ENCODE measurements at places on chromosomes 5 and 9. TPM values are rescaled to one million over a fixed set of nuclear protein-coding genes. Genes with fewer than 3 reads are reported as not detected.

Gene NIPAL4
- total RNA-seq = 0.26 TPM

Gene GFI1B
- not detected for total RNA-seq

Gene C5orf58
- total RNA-seq = not detected

Gene FRMD3
- total RNA-seq = 2.2 TPM

Gene BASP1
- 58.0 TPM for total RNA-seq

Gene DPYSL3
- 48.8 TPM for total RNA-seq

Gene F2RL1
- 12.6 TPM for total RNA-seq

Gene PPP3R2
- not detected for total RNA-seq

Gene SH2D3C
- 0.23 TPM for total RNA-seq

Gene CDH18
- total RNA-seq = 0.60 TPM

Gene KIF12
- not detected for total RNA-seq

Gene SLC34A1
- not detected for total RNA-seq

Gene IARS1
- total RNA-seq = 191 TPM

Gene SOX30
- not detected for total RNA-seq

Gene LECT2
- total RNA-seq = not detected

Gene TIMD4
- total RNA-seq = not detected

Gene YIPF5
- total RNA-seq = 68.5 TPM

Gene FOXD4L4
- not detected for total RNA-seq

Gene FBP2
- not detected for total RNA-seq

Gene PCDHA5
- under 0.01 TPM for total RNA-seq

Gene EQTN
- not detected for total RNA-seq

Gene OR1Q1
- not detected for total RNA-seq

Gene SELENOP
- total RNA-seq = 134 TPM

Gene DPP7
- 106 TPM for total RNA-seq

Gene SLC6A3
- total RNA-seq = not detected

Gene C5orf52
- total RNA-seq = not detected

Gene PCDHA9
- not detected for total RNA-seq

Gene SLC34A3
- total RNA-seq = not detected

Gene SYK
- not detected for total RNA-seq

Data from pericardium fibroblast (primary cell).